Stimulated activated CD4-positive, alpha-beta T cell treated with anti-CD3 and anti-CD28 coated beads, Interleukin-2, amount 100 ng/mL, for 48 hours (primary cell): ENCODE measurements at places on chromosomes 12 and 14.

- DNase-seq = no peak
These were observed 14.3 kb downstream of the TBX3 start for GRCh38 chr12:114669401-114670290.

- DNase-seq = no peak
These were observed 26.2 kb downstream of the EVL start for GRCh38 chr14:100091386-100091785.

GRCh38 chr12:22250762-22251161 is 83.7 kb downstream of the ST8SIA1 start:
- DNase-seq = no peak

GRCh38 chr14:71001742-71002141 is 94.5 kb downstream of the PCNX1 start:
- DNase-seq = no peak

- no peak for DNase-seq
These were observed 28.6 kb upstream of the NR1H4 start for GRCh38 chr12:100445081-100445481.

DNA sequence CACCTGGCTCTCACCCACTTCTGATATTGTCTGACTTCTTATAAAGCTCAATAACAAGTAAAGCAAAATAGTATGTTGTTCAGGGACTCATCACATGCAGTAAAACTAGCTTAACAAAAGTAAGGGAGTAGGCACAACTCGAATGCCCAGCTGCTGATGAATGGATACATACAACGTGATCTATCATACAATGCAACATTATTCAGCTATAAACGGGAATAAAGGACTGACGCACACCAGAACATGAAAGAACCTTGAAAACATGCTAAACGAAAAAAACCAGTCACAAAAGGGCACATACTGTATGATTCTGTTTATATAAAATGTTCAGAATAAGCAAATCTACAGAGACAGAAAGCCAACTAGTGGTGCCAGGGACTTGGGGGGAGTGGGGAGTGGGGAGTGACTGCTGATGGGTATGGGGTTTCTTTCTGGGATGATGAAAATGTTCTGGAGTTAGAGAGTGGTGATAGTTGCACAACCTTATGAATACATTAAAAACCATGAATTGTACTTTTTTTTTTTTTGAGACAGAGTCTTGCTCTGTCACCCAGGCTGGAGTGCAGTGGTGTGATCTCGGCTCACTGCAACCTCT is 11.1 kb downstream of the PLBD2 start:
- DNase-seq = no peak
